ENCODE measurements at places on chromosomes 2 and 18.

DNA sequence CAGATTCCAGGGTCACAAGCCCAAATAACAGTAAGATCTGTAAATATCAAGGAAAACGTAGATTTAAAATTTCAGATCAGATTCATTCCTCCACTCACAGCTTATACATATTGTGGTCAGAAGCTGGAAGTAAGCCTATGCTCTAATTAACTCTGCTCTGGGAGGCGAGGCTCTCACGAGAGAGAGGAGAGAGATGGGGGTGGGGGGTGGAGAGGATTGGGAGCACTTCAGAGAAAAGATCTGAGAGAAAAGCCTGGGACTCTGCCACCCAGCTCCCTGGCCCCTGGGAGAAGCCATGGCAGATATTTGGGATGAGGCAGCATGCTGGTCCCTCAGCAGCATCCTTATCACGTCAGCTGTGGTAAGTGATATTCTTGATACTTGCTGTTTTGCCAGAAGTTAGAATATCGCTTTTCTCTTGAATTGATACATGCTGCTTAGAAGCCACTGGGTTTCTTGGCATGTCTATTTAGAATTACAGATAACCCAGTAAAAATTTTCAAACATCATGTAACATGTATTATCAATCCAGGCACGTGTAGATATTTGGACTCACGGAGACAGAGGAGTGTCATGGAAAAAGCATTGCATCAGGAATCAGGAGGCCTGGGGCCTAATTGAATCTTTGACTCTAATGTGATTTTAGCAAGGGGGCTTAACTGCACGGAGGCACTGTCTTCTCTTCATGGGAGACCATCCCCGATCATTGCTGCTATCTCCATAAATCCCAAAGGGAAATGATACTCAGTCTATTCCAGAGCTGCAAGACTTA, 265.4 kb downstream of the HRH4 start:
- DNase-seq, result no peak

GRCh38 chr2:187612857-187613256, 58.6 kb upstream of the TFPI start:
- no peak for DNase-seq

- DNase-seq, result no peak
Measured at GRCh38 chr18:79809482-79810192, 11.9 kb downstream of the KCNG2 start.

GRCh38 chr2:186717320-186718007, 23.6 kb downstream of the FAM171B start:
- DNase-seq, result no peak

DNA sequence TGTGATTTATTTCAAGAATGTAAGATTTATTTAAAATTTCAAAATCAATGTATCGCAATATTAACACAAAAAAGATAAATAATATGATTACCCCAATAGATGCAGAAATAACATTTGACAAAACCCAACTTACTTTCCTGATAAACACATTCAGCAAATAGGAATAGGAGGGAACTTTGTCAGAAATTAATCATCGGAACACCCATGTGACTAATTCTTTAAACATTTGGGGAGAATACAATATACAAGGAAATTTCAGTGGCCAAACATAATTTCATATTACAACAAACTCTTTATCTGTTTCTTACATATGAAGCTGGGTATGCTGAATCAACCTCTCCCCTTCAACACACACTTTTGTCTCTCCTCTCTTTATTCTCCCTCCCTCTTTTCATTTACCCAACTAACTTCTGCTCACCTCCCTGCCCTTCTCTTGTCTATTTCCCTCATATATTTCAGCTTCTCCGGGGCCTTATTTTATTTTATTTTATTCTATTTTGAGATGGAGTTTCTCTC, 309.6 kb upstream of the CNTNAP5 start:
- DNase-seq, result no peak

- DNase-seq, result no peak
Measured at GRCh38 chr2:119484834-119485233, 39.4 kb downstream of the SCTR start.

- DNase-seq, result no peak
Measured at GRCh38 chr18:59377613-59378337, 18.7 kb upstream of the LMAN1 start.

- no peak for DNase-seq
Measured at GRCh38 chr2:179569831-179570233, 291.6 kb downstream of the ZNF385B start.

DNA sequence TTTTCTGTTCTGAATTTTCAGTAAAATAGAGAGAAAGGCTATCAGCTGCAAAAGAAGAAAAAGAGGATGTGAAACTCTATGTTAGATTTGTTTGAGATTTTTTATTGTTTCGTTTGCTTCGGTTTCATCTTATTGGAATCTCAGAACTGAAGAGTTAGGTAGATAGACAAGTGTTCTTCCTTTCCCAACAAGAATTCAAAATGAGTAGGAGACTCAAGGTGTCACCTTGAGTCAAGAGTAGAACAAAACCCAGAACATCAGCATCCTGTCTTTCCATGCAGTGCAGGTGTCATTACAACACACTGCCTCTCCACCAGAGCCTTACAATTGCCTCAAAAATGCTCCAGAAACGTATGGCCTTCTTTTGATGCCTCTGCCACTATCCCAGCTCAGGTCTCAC, 21.1 kb downstream of the NBAS start:
- DNase-seq, result no peak

DNA sequence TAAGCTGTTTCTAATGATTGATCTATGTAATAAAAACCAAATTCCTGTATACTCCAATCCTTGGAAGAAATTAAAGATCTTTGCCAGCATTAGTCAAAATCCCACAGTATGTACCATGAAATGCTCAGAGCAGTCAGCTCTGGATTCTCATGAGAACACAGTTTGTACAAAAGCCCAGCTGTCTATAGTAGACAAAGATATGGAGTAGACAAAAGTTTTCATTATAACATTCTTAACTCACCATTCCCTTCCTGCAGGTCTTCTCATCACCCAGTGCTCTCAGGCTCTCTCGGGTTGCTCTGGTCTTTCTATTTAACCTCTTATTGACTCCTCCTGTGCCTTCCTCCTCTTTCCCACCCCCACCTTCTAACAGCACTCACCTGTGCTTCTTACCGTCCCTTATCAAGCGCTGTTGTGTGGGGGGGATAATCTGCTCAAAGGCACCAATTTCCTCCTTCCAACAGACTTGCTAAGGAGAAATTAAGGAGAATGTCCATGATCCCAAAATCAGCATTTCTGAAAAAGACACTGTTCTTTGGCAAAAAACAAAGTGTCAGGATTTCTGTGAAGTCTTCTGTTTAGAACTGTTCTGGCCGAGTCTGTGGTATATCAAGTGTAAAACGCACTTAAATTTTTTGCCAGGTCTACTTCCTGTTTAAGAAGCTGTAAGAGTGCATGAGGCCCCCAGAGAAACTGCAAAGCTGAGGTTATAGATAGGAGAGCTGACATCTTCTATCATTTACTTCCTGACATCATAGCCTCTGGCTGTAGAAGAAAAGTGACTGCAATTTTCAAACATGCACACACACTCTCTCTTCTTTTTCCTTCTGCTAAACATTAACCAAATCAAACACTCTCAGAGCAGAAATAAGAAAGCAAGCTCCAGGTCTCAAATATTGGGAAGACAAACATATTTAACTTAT, 144.1 kb downstream of the EVA1A start:
- DNase-seq, result peak; percentile 83

DNA sequence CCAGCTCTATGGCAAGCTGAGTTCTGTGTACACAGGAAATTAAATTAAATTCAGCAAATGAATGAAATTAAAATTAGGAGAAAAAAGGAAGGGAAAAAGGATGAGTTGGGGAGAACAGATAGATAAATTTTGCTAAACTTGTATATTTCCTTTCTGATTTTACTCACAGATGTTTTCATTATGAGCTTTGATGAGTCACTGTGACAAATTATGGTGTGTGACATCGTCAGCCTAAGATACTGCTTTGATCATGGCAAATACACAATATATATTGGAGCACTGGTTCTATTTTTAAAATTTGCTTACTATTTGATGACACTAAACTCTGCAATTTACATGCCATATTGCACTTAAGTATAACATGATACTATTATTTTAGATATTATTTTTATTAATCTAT, 464.6 kb upstream of the SPHKAP start:
- DNase-seq, result no peak

GRCh38 chr2:227891673-227892072, 20.2 kb downstream of the DAW1 start:
- no peak for DNase-seq

DNA sequence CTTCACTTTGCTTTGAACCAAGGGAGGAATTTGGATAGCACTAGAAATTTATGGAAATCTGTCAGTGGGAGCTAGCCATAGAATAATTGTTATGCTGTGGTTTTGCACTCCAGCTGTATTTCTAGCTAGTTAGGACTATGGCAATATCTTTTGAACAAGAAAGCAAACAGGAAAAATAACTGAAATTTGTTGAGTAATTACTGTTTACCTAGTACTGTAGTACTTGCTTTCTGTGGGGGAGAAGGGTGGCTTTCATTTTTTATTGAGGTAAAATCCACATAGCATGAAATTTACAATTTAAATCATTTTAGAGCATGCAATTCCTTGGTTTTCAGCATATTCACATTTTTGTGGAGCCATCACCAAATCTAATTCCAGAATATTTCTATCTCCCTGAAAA, 28.4 kb downstream of the MBD5 start:
- DNase-seq, result no peak

DNA sequence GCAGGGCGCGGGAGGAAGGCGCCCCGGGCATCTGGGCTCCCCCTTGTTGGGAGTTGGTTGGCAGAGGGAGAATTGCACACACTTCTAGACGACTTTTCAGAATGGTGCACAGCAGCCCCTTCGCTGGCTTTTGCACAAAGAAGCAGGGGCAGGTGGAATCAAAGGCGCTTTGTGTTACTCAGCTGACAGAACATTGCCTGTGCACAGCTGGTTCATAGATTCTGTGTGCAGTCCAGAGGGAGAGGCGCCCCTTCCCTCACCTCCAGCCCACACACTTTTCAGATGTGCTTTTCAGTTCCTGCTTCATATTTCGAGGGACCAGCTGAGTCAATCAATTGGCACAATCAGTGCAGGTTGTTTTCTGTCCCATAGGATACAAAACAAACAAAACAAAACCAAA, 348.4 kb upstream of the RAB12 start:
- DNase-seq, result no peak

GRCh38 chr2:195021711-195022507, 635.1 kb upstream of the SLC39A10 start:
- DNase-seq, result no peak

DNA sequence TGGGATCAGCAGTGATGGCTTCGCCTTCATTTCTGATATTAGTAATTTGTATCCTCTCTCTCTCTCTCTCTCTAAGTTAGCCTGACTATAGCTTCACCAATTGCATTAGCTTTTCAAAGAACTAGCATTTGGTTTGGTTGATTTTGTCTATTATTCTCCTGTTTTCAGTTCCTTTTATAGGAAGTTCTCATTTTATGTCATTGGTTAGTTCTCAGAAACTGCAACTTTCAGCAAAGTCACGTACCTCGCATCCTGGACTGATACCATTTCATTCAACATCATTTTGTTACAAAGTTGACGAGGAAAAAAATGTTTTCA, 450.8 kb downstream of the EIPR1 start:
- no peak for DNase-seq

DNA sequence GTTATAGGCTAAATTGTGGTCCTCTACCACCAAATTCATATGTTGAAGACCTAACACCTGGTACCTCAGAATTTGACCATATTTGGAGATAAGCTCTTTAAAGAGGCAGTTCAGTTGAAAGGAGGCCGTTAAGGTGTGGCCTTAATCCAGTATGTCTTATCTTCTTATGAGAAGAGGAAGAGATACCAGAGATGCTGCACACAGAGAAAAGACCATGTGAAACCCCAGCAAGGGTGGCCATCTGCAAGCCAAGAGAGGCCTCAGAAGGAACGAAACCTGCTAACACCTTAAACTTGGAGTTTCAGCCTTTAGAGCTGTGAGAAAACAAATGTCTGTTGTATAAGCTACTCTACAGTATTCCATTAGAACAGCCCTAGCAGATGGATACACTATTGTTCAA, 528.1 kb upstream of the DCC start:
- DNase-seq, result no peak

DNA sequence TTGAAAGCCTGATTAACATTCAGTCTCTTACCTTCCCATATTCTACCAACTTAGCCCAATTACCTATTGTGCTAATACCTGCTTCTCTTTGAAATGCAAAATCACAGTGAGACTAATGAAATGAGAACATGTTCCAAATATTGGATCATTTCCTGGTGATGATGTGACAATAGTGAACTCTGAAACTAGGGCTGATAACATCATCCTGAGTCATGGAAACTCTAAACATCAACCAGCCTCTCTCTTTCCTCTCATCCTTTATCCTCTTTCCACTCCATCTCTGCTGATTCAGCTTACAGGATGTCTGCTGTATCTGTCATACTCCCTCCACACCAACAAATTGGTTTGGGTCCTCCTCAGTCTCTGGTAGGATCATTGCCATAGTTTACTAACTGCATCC, 98.8 kb upstream of the NCKAP5 start:
- DNase-seq, result no peak

- DNase-seq, result no peak
Measured at GRCh38 chr18:34807106-34807796, 97.2 kb downstream of the DTNA start.

DNA sequence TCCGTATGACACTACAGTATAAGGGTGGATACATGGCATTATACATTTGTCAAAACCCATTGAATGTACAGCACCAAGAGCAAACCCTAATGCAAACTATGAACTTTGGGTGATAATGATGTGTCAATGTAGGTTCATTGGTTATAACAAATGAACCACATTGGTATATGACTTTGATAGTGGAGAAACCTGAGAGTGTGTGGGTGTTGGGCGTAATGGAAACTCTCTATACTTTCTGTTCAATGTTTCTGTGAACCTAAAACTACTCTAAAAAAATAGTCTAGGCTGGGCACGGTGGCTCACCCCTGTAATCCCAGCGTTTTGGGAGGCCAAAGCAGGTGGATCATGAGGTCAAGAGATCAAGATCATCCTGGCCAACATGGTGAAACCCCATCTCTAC, 6.5 kb upstream of the ACTG2 start:
- DNase-seq, result no peak

GRCh38 chr18:27577752-27578151, 392.6 kb upstream of the CHST9 start:
- DNase-seq, result no peak

DNA sequence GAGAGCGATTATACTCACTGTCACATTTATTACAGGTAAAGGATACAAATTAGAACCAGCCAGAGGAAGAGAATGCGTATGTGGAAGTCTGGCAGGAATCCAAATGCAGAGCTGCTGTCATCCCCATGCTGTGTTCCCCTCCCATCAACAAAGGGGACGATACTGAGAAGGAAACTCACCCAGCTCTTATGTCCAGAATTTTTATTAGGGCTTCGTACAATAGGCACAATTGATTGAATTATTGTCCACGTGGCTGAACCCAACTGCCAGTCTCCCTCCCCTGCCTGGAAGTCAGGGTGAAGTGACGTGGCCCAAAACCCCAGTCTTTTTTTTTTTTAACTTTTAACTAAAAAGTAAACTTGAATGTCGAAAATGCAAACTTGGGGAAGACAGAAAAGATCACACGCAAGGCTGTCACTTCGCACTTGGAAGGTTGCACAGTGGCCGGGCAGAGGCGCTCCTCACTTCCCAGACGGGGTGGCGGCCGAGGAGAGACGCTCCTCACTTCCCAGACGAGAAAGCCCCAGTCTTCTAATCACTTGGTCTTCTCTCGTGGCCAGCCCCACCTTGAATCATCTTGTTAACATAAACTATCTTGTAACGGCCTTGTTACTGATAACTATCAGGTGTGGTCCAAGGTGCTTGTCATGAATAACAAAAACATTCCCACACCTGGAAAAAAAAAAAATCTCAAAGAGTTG, 40.0 kb upstream of the ITSN2 start:
- no peak for DNase-seq

- no peak for DNase-seq
Measured at GRCh38 chr2:115684345-115684744, 1241.9 kb downstream of the DPP10 start.
